ENCODE measurements at places on chromosomes 13 and 19.
A peak's percentile ranks its signal among the peaks of the same experiment; 100 is the strongest.

- DNase-seq: no peak
Measured at GRCh38 chr13:25833761-25834160, 218.1 kb downstream of the SHISA2 start.

- no peak for DNase-seq
Measured at GRCh38 chr19:38877781-38878574, at the start of gene RINL. TSS of gene RINL (minus strand) at chr19:38878275. CDS start at chr19:38876742, 1,533 bp downstream.

- DNase-seq: peak; percentile 72
Measured at GRCh38 chr19:13366529-13367143, 139.6 kb downstream of the CACNA1A start.

DNA sequence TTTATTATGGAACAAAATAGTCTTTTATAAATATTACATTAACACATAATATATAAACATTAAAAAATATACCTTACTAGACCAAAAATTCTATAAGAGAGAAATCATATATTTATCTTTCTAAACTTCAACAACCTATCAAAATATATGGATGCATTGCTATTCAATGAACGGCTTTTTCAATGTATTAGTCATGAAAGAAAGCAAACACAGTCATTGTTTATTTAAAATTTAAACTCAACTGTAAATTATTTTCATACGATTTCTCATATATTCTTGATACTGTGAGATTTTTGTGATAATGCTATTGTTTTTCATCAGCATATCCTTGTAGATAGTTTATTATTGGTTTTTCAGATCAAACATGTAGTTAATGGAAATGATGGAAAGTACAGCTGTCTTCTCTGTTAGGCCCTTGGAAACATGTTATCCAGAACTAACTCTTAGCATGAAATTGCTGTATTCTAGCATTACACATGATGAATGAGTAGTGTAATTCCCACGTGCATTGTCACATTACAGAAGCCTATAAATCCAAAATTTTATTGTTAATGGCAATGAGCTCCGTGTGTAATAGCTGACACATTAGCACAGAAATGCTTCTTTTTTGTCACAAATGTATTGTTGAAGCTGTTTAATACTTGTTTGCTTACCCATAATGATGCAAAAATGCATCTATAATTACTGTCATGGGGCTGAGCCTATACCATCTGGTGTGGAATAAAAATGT, 1639.9 kb downstream of the SLITRK5 start:
- no peak for DNase-seq

GRCh38 chr13:80486402-80486801, 145.5 kb upstream of the SPRY2 start:
- DNase-seq: no peak

DNA sequence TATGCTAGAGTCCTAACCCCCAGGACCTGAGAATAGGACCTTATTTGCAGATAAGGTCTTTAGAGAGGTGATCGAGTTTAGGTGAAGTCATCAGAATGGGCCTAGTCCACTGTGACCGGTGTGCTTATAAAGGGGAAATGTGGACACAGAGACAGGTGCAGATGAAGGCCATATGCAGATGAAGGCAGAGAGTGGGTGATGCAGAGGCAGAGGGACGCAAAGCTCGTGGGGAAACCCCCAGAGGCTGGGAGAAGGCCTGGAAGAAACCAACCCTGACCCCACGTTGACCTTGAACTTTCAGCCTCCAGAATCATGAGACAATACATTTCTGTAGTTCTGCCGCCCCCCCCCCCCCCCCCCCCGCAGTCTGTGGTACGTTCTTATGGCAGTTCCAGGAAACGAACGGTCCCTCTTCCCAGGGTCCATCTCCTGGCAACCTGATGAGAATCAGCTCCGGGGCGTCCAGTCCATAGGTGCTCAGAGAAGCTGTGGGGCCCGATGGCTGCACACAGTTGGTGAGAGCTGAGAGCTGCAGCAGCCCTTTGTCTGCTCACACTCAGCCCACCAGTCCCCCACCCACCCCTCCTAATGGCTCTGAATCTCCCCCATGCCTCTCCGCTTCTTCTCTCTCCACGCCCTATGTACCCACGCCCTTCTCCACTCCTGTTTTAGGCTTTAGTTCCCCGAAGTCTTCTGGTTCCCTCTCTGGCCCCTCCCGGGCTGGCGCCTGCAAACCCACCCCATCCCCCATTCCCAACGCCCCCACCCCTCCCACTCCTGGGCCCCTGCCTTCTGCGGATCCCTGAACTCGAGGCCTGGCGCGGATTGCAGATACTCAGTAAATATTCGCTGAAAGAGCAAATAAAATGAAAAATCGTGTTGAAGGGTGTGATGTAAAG, 218.3 kb upstream of the MAB21L1 start:
- no peak for DNase-seq

DNA sequence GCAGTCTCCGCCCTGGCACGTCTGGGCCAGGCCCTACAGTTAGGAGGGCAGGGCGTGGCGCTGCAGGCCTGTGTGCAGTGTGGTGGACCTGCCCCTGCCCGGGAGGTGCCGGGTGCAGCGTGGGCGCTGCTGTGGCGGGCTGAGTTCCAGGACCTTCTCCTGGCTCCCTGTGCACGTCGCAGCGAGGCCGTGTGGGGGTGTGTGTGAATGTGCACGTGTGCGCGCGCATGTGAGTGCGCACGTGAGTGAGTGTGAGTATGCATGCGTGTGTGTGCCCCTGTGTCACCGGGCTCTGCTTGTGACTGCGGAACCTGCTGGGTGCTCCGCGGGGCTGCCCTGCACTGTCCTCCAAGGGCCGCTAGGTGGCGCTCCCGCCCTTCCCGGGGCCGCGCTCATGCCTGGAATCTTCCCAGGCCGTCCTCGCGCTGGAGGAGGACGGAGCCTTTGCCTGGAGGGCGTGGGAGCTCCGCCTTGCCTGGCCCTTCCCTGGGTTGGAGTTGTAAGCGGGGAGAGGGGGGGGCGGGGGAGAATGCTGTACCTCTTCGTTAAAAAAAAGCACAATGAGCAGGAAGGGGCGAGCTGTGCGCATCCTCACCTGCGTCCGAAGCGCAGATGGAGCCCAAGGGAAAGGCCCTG, 79.3 kb downstream of the KDM4B start:
- peak; percentile 80 for DNase-seq

GRCh38 chr19:31450696-31451095, 101.5 kb upstream of the TSHZ3 start:
- DNase-seq: no peak

GRCh38 chr13:38753878-38754277, 67.0 kb downstream of the FREM2 start:
- DNase-seq: no peak

DNA sequence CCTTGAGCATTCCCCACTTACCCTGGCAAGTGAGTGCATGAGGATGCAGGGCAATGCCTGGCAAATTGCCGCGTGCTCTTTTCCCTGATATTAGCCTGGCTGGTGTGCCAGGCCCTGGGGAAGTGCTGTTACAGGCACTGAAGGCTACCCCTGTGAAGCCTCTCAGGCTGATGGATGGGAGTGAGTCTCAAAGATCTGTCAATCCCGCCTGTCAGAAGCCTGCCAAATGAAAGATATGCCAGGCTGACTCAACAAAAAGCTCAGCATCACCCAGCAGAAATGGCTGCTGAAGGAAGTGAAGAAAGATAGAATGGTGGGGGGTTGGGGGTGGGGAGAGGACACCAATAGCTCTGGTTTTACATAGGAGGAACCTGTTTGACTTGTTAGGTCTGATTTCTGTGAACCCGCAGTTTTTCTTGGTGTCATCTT, 112.1 kb downstream of the LACC1 start:
- peak; percentile 97 for DNase-seq

GRCh38 chr19:54189145-54189734, at the start of gene MBOAT7:
TSS of gene MBOAT7 (minus strand) at chr19:54189580. CDS start at chr19:54188508, 1,072 bp downstream.
- no peak for DNase-seq

DNA sequence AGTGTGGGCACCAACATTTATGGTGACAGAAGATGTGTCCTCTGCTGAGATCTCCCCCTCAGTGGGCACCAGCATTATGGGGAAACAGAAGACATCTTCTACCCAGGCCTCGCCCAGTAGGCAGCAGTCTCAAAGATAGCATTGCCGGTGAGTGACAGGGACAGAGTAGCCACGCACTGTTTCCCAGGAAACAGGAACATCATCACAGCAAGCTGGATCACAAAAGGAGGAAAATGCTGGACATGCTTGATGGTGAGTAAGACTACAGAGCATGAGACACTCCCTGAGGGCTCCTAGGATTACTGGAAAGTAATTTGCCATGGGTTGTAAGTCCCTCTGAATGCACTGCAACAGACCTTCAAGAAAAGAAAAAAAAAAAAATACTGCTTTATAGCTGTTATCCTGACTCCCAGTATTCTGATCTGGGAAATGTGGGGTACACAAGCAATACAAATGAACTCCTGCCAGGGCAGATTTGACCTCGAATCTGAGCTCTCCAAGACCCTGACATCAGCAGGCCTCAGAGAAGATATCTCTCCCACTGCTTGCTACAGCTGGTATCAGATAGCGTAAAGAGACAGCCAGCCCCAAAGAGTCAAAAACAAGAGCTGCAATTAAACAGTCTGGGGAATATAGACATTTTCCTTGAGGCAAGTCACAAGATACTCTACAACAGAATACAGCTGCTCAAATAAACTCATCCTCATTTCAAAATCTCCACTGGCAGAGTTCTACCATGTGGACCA, 180.4 kb downstream of the RBM26 start:
- peak; percentile 21 for DNase-seq
